ENCODE measurements at places on chromosomes 4 and X. TPM values are rescaled to one million over a fixed set of nuclear protein-coding genes. Genes with fewer than 3 reads are reported as not detected.
A peak's percentile ranks its signal among the peaks of the same experiment; 100 is the strongest.

Gene OTUD6A
- not detected for total RNA-seq

Gene GPR50
- total RNA-seq: not detected

Gene SCML1
- 0.80 TPM for total RNA-seq

Gene TLR6
- 2.7 TPM for total RNA-seq

Gene SRPX
- 0.65 TPM for total RNA-seq

Gene SPANXA2
- total RNA-seq: not detected

Gene NRK
- total RNA-seq: not detected

Gene MAGEA8
- not detected for total RNA-seq

Gene MAGEC2
- total RNA-seq: not detected

Gene ASB12
- not detected for total RNA-seq

GRCh38 chr4:122099896-122100295 lies 52.2 kb upstream of the BLTP1 start:
- no peak for ATAC-seq

GRCh38 chrX:2917767-2918166 lies 11.4 kb downstream of the ARSD start:
- no peak for ATAC-seq

- ATAC-seq: no peak
Observed at GRCh38 chr4:73901031-73901430, 31.8 kb downstream of the CXCL1 start.

- ATAC-seq: no peak
Observed at GRCh38 chrX:2761246-2761645, 9.4 kb downstream of the XG start.

DNA sequence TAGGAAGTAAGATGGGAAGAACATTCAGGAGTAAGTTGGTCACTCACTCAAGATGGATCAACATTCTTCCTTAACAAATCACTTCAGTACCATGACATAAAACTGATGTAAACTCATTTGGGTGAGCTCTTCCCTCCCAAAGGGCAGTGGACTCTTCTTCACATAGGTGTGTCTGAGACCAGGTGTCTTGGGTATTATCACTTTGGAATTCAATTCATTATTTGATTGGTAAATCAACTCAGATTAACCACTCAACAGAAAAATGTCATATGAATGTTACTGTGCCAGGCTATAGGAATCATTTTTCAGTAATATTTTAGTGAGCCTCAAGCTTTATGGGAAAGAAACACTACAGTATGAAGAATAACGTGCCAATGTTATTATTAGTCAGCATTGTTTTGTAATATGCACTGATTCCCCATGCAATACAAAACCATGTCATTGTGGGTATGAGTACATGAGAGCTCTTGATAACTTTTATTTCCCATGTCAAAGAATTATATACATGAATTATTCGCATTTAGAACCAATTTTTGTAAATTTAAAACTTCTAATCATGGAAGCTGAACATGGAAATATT lies 58.6 kb upstream of the ETNPPL start:
- no peak for ATAC-seq

- ATAC-seq: no peak
Observed at GRCh38 chr4:17366496-17366895, 145.4 kb downstream of the QDPR start.

DNA sequence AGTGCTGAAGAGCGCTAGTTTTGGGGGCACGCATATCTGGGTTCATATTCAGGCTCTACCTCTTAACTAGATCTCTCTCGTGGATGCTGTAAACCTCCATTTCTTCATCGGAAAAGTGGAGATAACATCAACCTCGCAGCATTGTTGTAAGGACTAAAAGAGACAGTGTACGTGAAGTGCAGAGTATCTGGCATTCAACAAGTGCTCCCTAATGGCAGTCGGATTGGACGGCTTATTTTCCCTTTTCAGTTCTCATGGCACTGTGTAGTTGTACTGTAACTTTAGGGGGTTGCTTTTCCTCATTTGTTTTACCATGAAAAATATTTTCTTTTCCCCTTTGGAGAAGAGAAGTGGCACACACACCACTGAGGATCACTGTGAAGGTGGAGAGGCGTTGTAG lies 51.4 kb upstream of the ESX1 start:
- no peak for ATAC-seq

DNA sequence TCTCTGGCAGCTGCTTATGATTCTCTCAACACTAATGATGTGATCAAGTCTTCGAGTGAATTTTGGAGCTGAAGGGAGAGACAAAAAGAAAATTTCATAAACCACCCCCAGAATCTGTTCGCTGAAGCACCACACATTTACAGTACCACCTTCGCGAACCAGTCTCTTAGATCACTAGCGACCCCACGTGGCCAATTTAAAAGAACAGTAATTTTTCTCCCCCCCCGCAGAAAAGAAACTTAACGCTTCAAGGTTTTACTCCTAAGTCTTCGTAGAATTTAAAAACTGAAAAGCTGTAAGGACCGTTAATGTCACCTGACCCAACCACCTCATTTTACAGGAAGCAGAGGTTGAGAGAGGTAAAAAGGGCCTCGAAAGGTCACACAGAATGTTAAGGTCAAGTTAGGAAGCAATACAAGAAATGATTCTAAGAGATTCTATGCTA lies 187.5 kb downstream of the QDPR start:
- peak; percentile 57 for ATAC-seq

DNA sequence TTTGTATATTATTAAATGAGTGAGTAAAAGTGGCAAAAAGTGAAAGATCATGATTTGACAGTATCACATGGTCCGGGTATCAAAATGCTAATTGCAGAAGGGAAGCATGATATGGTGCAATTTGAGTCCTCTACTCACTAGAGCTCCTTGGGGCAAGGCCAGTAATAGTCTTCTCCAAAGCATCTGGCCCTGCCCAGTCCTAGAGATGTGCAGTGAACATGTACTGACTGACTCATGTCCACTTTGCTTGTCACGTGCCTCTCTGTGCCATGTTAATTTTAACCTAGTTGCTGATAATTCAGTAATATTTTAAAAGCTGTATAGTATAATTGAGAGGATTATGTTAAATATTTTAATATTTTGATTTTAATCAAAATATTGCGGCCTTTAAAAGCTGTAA lies 54.6 kb upstream of the TENM3 start:
- no peak for ATAC-seq

- ATAC-seq: peak; percentile 9
Observed at GRCh38 chr4:121177246-121178137, 13.4 kb upstream of the TNIP3 start.

- no peak for ATAC-seq
Observed at GRCh38 chrX:136933611-136934145, 53.2 kb upstream of the RBMX start.

GRCh38 chr4:162422312-162422711 lies 258.5 kb upstream of the FSTL5 start:
- no peak for ATAC-seq

- ATAC-seq: no peak
Observed at GRCh38 chr4:37054531-37055077, 189.9 kb upstream of the NWD2 start.

DNA sequence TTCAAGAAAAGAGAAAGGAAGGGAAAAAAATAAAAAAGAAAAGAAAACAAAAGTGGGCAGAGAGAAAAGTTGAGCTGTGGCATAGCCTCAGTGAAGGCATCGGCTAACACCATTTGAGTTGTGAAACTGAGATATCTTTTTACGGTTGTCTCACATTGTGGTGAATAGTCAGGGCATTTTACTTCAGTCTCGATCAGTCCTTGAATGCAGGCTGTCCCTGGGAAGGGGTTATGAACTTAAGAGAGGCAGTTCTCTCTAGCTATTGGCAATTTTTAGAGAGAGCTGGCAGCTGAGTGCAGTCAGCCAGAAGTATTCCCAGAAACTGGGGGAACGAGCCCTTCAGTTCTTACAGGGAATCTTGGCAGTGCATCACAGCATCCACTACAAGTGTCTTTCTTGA lies 93.5 kb upstream of the SLC6A14 start:
- no peak for ATAC-seq
